ENCODE measurements at places on chromosomes 6 and 20. TPM values are rescaled to one million over a fixed set of nuclear protein-coding genes. Genes with fewer than 3 reads are reported as not detected.
A peak's percentile ranks its signal among the peaks of the same experiment; 100 is the strongest.

- H3K27me3 ChIP-seq = no peaks in the 10 kb centered on the region
- peaks cover 5% of the 10 kb centered on the region for H3K4me1 ChIP-seq
- no peak overlapping the region for H3K27ac ChIP-seq
- H3K36me3 ChIP-seq = peaks cover 55% of the 10 kb centered on the region
These were observed 63.8 kb downstream of the UBR2 start for GRCh38 chr6:42627674-42628073.

GRCh38 chr6:92125681-92126080, 1293.7 kb downstream of the EPHA7 start:
- peaks cover 5% of the 10 kb centered on the region for H3K36me3 ChIP-seq
- no peak for DNase-seq
- H3K4me3 ChIP-seq = no peak overlapping the region
- peak overlapping the region; percentile 32 for H3K27ac ChIP-seq

GRCh38 chr20:38674092-38674764, 50.1 kb upstream of the SLC32A1 start:
- no peak overlapping the region for H3K4me3 ChIP-seq
- H3K4me1 ChIP-seq = no peaks in the 10 kb centered on the region

DNA sequence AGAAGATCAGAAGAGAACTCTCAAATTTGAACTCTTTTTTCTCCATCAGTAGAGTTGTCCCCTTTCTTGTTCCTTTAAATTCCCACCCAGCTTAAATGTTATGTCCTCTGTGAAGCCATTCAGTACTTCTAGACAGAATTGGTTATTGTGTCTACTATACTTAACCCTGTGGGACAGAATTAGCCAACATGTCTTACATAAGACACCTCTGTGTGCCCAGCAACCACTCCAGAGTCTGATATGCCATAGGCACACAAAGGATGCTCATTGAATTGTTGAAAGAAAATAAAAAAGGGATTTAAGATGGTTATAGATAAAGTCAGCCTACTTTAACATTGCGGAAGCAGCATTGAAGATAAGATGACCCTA, 77.0 kb upstream of the LTV1 start:
- H3K36me3 ChIP-seq = peaks cover 24% of the 10 kb centered on the region
- no peaks in the 10 kb centered on the region for H3K4me1 ChIP-seq
- no peak for DNase-seq

PACRG gene
- total RNA-seq = not detected

STX11 gene
- 1.1 TPM for total RNA-seq

DNA sequence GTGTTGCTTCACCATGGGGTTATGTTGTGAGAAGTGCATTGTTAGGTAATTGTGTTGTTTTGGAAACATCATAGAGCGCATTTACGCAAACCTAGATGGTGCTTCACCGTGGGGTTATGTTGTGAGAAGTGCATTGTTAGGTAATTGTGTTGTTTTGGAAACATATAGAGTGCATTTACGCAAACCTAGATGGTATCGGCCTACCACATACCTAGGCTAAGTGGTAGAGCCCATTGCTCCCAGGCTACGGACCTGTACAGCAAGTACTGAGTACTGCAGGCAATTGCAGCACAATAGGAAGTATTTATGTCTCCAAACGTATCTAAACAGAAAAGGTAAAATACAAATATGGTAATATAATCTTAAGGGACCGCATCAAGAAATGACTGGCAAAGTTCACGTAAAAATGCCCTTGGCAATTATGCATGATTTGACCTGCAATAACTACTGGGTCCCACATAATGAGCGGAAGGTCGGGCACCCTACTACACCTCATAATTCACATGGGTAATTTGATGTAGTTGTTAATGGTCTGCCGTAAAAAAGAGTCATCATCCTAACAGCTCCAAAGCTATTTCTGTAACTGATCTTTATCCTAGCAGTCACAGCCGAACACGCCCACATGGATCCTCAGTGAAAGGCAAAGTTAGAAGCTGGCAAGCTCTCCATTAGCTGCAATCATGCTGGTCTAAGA, 76.0 kb downstream of the RSPH3 start:
- H3K36me3 ChIP-seq = peaks cover 7% of the 10 kb centered on the region
- H3K27me3 ChIP-seq = no peaks in the 10 kb centered on the region
- no peak overlapping the region for H3K4me3 ChIP-seq
- no peak for DNase-seq
- H3K4me1 ChIP-seq = peaks cover 6% of the 10 kb centered on the region
- no peak overlapping the region for H3K27ac ChIP-seq

DNA sequence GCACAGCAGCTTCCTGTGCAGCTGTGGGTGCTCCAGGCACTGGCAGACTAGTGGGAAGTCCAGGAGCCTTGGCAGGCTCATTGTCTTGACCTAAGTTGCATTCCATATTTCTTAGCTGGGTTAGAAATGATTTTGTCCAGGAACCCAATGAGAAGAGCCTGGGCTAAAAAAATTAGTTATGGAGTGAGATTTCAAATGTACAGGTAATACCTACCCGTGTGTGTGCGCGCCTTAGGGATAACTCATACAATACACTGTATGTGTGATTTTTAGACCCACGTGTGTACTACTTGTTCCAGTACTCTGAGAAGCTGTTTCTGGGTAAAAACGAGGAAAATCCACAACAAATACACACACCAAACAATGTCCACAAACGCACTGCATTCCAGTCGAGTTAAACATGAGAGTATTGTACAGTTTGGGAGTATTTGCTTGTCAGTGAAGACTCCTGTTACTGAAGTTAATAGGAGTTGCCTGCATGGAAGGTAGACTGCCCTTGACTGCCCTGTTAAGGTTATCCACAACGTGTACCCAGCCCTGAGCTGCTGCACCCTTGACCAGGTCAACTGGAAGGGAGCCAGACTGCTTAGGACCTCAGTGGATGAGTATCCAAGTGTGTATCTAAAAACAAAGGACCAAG, 1.4 kb downstream of the PAQR8 start:
- H3K36me3 ChIP-seq = no peaks in the 10 kb centered on the region
- H3K4me3 ChIP-seq = peak overlapping the region; percentile 96
- no peaks in the 10 kb centered on the region for H3K27me3 ChIP-seq
- no peak for DNase-seq

DNA sequence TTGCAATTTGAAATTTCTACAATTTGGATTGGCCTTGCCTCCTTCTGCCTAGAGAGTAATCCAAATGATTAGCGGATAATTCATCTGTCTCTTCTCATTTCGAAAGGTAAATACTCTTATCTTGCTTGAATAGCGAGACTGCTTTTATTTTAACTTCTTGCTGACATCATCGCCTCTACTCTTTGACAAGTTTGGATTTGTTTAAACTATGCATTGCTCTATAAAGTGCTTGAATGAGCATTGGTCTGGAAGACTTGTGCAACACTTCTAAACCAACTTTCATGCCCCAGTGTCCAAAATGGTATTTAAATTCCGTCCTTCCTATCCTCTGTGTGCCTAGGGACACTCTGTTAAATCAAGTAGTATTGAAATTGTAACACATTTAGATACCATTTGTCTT, 384.1 kb upstream of the SLC35B3 start:
- peaks cover 4% of the 10 kb centered on the region for H3K4me1 ChIP-seq
- H3K27me3 ChIP-seq = no peaks in the 10 kb centered on the region

SIGLEC1 gene
- not detected for total RNA-seq

Data from MCF 10A (cell line).